ENCODE measurements at places on chromosomes 7 and 10.

GRCh38 chr7:75534727-75535307 lies 42.7 kb downstream of the SPDYE5 start:
- H3K4me3 ChIP-seq, result no peak overlapping the region
- no peaks in the 10 kb centered on the region for H3K27me3 ChIP-seq
- H3K4me1 ChIP-seq, result peaks cover 15% of the 10 kb centered on the region
- no peak overlapping the region for H3K27ac ChIP-seq
- no peaks in the 10 kb centered on the region for H3K36me3 ChIP-seq

- no peak for DNase-seq
- H3K27ac ChIP-seq, result no peak overlapping the region
- no peak overlapping the region for H3K4me3 ChIP-seq
- no peaks in the 10 kb centered on the region for H3K36me3 ChIP-seq
- peaks cover 3% of the 10 kb centered on the region for H3K4me1 ChIP-seq
- peaks cover 3% of the 10 kb centered on the region for H3K27me3 ChIP-seq
Measured at GRCh38 chr7:35969066-35969465, 168.2 kb downstream of the SEPTIN7 start.

- no peak overlapping the region for H3K27ac ChIP-seq
- DNase-seq, result no peak
- H3K36me3 ChIP-seq, result no peaks in the 10 kb centered on the region
- no peak overlapping the region for H3K4me3 ChIP-seq
Measured at GRCh38 chr10:34432589-34432988, 382.5 kb downstream of the PARD3 start.

- peaks cover 8% of the 10 kb centered on the region for H3K4me1 ChIP-seq
- no peaks in the 10 kb centered on the region for H3K36me3 ChIP-seq
- H3K4me3 ChIP-seq, result no peak overlapping the region
- no peak for DNase-seq
Measured at GRCh38 chr7:155583636-155584035, 37.3 kb upstream of the CNPY1 start.

- no peak overlapping the region for H3K27ac ChIP-seq
- peaks cover 33% of the 10 kb centered on the region for H3K36me3 ChIP-seq
- H3K4me3 ChIP-seq, result no peak overlapping the region
- H3K27me3 ChIP-seq, result no peaks in the 10 kb centered on the region
- no peaks in the 10 kb centered on the region for H3K4me1 ChIP-seq
Measured at GRCh38 chr7:149544028-149544427, 46.4 kb upstream of the ZNF746 start.

DNA sequence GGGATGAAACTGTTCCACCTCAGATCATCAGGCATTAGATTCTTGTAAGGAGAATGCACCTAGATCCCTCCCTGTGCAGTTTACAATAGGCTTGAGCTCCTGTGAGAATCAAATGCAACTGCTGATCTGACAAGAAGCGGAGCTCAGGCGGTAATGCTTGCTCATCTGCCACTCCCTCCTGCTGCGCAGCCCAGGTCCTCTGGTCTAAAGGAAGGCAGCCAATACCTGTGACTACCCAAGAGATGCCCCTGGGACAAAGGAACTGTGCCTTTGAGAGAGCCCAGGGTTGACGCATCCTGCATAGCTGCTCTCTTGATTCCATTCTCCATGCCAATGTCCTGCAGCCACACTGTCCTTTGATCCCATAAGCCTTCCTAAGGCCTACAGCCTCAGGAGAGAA lies 73.1 kb downstream of the ADCYAP1R1 start:
- no peaks in the 10 kb centered on the region for H3K27me3 ChIP-seq
- H3K4me1 ChIP-seq, result no peaks in the 10 kb centered on the region
- no peak for DNase-seq
- H3K36me3 ChIP-seq, result no peaks in the 10 kb centered on the region
- H3K4me3 ChIP-seq, result no peak overlapping the region
- no peak overlapping the region for H3K27ac ChIP-seq
